CD4-positive, alpha-beta T cell treated with Interleukin-17A for 4 hours (primary cell): ENCODE measurements at places on chromosomes 16 and 17.
A peak's percentile ranks its signal among the peaks of the same experiment; 100 is the strongest.

GRCh38 chr17:79023886-79024771, at the start of gene C1QTNF1:
TSS of gene C1QTNF1 (plus strand) at chr17:79024169. CDS start at chr17:79043969, 19,800 bp downstream.
- DNase-seq = peak; percentile 50

DNA sequence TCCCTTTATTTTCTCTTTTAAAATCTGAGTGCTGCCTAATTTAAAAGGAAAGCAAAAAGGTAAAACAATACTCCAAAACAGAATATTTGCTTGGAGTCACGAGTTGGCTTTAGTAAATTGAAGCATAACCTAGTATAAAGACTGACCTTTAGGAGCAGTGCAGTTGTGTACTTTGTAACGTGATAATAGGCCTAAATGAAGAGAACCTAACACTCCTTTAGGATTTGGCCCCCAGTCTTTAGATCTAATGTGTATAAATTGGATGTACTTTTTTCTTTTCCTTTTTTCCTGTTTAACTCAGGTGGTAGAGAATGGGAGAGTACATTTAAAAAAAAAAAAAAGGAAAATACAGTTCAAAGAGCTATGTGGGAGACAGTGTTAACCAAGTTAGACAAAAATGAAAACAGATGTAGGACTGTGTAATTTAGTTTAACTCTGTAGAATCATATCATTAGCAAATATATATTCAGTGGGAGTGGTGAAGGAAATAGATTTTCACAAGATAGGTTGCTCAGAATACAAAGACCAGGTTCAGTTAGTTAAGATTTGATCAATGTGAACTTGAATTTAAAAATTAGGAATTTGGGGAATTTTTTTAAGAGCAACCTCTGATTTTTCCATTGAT, 16.8 kb downstream of the CPD start:
- no peak for DNase-seq

DNA sequence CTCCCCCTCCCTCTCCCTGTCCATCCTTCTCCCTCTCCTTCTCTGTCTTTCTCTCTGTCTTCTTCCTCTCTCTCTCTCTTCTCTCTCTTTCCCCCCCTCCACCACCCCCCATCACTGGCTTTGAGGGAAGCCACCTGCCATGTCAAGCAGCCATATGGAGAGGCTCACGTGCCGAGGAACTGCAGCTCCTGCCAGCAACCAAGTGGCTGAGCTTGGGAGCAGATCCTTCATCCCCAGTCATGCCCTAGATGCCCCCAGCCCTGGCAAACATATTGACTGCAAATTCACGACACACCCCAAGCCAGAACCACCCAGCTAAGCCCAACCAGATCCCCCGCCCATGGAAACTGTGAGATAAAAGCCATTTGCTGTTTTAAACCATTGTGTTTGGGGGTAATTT, 40.9 kb upstream of the RBFOX3 start:
- no peak for DNase-seq

DNA sequence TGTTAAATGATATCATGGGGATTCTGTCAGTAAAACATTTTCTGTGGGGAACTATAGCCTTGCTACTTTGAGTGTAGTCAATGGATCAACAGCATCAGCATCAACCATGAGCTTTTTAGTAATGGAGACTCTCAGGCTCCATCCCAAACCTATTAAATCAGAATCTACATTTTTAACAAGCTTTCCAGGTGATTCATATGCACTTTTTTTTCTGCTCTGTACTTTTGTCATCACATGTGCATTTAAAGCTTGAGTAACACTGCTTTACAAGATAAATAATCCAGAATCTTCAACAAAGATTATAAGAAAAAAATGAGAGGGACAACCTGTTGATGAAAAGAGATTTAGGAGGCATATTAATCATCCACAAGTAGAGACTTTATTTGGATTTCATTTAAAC, 23.5 kb downstream of the NUP93 start:
- no peak for DNase-seq

- no peak for DNase-seq
These were observed 134.4 kb downstream of the COPRS start for GRCh38 chr17:31724619-31725018.

DNA sequence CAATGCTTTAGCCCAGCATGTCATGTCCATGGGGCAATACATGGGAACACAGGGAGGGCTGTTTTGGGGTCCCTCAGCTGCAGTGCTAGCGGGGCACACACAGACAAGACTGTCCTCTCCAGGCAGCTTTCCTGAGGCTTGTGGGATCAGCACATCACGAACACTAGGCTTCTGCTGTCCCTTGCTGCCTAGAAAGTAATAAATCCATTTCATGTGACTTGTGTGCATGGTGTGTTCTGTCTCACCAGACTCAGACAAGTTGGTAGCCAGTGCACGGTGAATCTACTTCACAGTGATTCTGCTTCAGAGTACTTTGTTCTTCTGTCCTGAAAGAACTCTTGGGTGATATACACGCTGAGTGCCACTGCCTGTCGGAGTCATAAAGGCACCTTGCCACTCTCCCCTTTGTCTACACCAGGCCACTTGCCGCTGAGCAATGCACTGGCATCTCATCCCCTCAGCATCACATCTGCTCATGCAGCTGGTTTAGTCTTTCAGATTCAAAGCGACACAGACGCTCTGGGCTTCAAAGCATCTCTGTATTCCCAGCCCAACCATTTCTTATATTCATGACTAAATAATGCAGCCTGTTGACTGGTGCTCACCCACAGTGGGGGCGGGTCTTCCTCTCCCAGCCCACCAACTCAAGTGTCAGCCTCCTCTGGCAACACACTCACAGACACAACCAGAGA, 95.2 kb upstream of the COX10 start:
- DNase-seq = no peak

- no peak for DNase-seq
These were observed 61.0 kb downstream of the MAP2K4 start for GRCh38 chr17:12081720-12082119.

DNA sequence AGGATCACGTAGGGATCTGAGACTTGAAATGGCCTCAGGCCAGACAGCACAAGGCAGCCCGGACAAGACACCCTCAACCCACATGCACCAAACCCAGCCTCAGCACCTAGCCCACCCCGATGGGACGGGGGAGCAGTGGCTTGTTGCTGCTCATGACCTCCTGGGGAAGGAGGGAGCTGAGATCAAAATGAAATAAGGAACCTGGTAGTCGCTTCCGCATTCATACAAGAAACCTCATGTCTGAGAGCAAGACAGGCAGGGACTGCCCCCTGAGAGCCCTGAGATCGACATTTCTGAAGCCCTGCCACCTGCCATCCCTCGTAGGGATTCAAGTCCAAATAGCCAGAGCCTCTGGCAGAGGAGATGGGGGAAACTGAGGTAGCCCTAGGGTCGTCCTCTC, 5.7 kb upstream of the CEP131 start:
- no peak for DNase-seq

DNA sequence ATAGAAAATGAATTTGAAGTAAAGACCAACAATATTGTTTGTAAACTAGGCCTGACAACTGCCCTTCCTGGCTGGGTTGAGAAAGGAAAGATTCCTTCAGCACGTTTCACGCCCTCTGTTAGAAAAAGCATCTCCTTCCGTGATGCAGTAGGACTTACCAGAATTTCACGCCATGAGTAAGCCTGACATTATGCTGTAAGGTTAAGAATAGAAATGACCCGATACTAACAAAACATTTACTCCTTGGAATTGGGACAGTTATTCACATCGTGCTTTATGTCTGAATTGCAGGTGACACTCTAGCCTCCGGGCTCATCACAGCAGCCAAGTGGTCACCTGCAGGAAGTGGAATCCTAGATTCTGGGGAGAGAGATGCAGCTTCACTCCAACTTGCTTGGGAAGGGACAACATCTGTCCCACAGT, 17.5 kb downstream of the MARCHF10 start:
- no peak for DNase-seq

- DNase-seq = no peak
These were observed 51.4 kb upstream of the MNT start for GRCh38 chr17:2452216-2452750.

GRCh38 chr16:21523411-21524067, 75.8 kb upstream of the METTL9 start:
- DNase-seq = no peak
